Activated CD4-positive, alpha-beta T cell treated with anti-CD3 and anti-CD28 coated beads for 36 hours (primary cell): ENCODE measurements at places on chromosomes 3 and 15.

DNA sequence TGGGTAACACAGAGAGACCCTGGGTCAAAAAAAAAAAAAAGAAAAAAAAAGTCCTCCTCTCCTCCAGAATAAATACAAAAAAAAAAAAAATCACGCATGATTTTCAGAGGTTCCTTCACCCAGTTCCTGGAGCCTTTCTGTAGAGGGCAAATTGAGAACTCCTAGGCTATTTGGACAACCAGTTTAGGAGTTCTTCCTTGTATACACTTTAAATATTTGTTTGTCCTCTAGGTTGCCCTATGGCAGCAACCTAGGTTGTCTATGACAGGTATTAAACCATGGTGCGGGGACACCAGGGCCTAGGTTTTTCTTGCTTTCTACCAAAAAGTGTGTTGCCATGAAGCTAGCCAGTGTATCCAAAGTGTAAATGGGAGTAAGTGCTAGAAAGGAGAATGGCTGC, 3.8 kb upstream of the ZFYVE19 start:
- DNase-seq, result no peak

DNA sequence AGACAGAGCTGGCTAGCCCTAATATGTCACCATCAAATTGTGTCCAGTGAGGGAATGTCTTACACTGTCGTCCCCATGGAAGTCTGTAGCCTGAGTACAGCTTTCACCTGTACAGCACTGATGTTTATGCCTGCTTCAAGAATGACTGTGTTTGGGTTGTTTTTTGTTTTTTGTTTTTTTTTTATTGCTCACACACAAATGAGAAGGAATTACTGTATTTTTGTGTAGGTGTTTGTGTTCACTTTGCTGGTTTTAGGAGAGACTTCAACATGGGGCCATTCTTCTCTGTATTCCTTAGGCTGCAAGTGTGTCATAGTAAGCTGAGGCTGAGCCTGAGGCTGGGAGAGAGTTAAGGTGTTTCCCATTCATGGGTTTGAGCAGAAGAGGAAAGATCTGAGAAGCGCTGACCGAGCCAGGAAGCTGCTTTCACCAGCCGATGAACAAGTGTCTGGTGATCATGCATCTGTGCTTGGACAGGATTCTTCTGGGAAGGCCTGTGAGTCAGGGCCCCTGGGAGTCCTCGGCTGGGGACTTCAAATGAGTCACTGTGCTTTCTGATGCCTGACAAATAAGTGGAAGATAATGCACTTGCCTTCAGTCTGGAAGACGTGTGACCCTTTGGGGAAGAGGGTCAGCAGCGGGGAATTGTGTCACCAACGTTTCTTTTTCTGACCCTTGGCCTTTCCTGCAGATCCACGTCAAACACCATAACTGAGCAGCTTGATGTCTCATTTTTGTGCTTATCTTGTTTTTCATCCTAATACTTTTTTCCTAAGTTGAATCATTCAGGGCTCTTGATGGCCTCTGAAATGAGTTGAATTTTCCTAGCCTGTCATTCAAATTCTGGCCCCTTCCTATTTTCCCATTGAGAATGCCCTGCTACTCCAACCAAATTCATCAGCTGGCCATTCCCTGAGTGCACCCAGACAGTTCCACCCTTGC, 36.7 kb upstream of the ZBTB38 start:
- DNase-seq, result peak; percentile 18

DNA sequence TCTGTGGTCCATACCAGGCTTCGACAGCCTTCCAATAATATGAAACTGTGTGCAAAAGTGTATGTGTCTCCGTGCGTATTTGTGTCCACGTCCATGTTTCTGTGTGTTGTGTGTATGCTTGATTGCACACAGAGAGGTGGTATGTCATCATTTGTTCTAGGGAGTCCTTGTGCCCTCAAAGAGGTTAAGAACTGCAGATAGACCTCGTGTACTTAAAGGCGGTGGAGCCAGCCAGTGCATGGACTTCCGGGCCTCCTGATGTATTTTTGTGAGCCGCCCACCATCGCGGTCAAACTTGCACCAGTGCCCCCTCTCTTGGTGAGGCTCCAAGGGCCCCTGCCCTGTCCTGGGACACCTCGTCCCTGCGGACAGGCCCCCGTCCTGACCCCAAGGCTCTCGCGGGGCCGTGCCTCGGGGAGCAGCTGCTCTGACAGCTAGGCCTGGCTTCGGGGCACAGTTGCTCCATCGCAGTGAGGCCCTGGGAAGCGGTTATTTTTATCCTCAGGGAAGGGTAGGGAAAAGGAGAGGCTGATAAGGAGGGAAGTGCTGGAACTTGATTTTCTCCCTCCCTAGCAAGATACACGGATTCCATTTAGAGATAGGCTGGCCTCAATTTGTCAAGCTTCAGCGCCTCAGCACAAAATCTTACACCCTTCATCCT, 1.2 kb upstream of the RYK start:
- DNase-seq, result no peak

GRCh38 chr3:188279502-188280335, 125.8 kb downstream of the LPP start:
- DNase-seq, result no peak

GRCh38 chr3:161508852-161509477, 12.4 kb downstream of the OTOL1 start:
- DNase-seq, result no peak

DNA sequence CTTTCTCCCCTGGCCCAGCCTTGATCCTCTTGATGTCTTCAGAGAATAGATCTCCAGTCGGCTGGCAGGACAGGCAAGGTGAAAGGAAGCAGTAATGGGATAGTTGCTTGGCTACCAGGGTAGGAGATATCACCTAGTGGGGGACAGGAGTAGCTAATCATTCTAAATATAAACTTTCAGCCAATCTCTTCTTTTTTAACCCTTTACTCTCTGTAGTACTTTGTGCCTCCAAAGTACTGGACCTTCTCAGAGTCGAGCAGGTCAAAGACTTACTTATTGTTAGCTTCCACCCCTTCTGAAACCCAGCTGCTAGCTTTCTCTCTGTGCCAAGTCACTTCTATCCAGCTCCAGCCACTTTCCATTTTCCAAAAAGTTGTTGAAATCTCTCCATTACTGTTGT, 43.4 kb upstream of the FILIP1L start:
- no peak for DNase-seq

DNA sequence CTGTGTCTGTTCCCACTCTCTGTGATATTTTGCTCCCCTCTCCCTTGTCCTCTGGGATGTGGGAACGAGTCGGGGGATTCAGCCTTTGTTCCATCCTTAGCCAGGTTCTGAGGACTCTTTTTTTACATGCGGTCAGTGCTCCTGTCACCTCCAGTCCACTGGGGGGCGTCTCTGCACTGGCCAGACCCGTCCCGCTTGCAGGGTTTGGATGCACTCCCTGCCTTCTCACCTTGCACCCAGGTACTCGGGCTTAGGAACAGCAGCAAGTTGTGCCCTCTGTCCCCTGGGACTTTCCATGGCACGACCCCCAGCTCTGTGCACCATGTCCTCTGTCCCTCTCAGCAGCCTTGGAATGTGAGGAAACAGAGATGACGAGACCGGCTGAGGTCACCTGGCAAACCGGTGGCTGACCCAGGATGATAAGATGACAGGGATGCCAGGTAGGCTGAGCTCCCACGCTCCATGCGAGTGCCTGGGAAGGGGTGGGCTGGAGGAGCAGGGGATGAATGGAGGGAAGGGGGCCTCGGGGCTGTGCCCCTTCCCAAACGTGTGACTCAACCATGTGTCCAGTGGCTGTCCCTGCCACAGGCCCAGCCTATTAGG, 27.3 kb upstream of the FGD5 start:
- peak; percentile 78 for DNase-seq

DNA sequence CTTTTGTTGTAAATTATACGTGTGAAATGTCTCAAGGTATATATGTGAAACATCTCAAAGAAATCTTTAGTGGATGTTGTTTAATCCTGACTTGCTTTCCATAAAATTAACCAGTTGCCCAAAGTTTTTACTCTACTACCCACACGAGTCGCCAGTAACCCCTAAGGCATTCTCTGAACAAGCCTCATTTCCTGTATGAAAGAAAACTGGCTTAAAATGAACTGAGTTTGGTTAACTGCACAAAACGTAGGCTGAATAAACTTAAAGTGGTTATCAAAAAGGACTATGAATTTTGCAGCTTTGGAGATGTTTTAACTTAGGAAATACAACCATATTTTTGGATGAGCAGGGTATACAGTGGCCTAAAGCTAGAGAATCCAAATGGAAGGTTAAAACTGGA, 2.7 kb upstream of the APPL1 start:
- no peak for DNase-seq

DNA sequence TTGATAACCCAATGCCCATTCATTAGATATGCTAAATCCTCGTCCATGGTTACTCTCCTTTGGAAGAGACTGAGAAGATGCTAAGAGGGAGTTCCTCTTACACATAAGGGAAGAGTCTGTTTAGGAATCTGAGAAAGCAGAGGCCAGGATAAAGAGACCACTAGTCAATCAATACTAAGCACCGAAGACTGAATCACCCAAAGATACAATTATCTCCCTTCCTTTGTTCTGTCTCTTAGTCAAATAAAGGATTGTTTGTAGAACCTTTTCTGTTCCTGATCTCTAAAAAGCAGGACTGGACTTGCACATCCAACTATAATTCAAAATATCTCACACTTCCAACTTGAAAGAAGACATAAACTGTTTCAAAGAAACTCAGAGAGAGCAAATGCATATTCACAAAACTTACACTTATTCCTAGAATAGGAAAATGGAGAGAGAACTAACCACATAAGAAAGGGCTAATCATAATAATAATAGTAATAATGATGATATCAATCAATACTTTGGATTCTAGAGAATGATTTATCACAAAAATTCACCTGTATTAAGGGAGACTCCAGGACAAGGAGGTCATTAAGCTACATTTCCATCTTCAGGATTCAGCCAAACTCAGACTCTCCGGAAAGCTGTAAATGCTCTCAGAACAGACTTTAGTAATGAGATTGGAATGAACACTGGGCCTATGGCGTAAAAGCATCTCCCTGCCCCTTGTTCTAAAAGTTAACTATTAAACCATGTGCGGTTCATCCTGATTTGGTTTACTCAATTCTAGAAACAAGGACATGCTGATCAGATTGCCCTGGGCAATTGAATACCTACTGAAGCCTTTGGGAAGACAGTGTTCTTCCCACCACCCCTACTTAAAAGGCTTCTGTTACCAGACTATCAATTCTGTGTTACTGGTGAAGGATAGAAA, 401.5 kb downstream of the ZBTB20 start:
- DNase-seq, result no peak

- no peak for DNase-seq
These were observed 54.8 kb upstream of the MYO5C start for GRCh38 chr15:52350423-52350822.
